ENCODE measurements at places on chromosomes 11 and 22.

GRCh38 chr11:65571940-65572339, 398 bp upstream of the FAM89B start:
- DNase-seq = peak; percentile 32

- DNase-seq = no peak
Observed at GRCh38 chr11:115525531-115526006, 21.4 kb upstream of the CADM1 start.

DNA sequence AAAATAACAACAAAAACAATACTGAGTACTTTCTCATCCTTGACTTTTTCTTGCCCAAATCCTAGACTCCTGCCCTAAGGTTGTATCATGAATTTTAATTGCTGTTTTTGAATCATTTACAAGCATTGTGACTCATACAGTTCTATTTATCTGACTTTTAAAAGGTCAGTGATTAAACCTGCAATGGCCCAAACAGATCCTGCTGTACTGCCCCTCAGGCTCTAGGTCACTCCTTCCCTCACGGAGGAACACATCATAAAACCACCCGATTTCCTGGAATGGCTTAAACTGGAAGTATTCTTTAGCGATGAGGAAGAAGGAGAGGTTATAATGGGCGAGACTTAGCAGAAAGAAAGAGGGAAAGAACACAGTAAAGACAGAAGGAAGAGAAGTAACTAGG, 12.3 kb downstream of the ARFGAP3 start:
- no peak for DNase-seq

- no peak for DNase-seq
Observed at GRCh38 chr11:94002226-94002625, 18.9 kb upstream of the HEPHL1 start.

DNA sequence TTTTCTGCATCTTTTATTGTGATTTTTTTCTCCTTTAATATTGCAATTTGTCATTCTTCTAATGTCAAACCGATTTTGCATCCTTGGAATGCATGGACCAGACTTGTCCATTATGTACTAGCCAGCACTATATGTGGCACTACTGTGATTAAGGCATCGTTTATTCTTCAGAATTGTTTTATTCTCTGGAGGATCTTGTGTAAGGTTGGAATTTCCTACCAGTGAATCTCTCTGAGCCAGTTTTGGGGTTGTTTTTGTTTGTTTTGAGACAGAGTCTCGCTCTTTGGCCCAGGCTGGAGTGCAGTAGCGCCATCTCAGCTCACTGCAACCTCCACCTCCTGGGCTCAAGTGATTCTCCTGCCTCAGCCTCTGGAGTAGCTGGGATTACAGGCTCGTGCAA, 58.5 kb downstream of the IGLL5 start:
- no peak for DNase-seq

DNA sequence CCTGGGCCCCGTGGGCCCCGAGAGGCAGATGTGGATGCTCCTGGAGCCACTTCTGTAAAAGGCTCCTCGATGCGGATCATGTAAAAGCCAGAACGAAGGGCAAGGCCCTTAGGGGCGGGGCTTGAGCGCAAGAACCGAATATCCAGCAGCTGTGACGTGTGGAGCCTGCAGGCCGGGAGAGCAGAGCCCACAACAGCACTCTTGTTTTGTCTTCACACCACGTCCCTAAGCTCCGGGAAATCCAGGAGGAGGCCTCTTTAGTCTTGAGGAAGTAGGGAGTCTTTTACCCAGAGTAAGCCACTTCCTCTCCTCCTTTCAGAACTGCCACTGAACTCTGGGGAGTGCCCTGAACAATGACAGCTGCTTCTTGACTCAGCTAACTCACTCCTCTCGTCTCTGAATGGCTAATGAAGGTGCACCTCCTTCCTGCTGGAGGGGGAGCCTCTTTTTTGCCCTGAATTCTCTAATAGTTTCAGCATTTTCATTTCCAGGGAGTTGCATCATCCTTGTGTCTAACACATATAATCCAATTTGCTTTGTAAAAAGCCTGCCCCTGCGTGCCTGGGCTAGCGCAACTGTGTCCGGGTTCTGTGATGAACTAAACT, 12.5 kb downstream of the L3MBTL2 start:
- no peak for DNase-seq

- no peak for DNase-seq
Observed at GRCh38 chr11:125263268-125263790, 98.8 kb downstream of the PKNOX2 start.

GRCh38 chr11:100066399-100066798, 620.7 kb upstream of the ARHGAP42 start:
- DNase-seq = peak; percentile 71

DNA sequence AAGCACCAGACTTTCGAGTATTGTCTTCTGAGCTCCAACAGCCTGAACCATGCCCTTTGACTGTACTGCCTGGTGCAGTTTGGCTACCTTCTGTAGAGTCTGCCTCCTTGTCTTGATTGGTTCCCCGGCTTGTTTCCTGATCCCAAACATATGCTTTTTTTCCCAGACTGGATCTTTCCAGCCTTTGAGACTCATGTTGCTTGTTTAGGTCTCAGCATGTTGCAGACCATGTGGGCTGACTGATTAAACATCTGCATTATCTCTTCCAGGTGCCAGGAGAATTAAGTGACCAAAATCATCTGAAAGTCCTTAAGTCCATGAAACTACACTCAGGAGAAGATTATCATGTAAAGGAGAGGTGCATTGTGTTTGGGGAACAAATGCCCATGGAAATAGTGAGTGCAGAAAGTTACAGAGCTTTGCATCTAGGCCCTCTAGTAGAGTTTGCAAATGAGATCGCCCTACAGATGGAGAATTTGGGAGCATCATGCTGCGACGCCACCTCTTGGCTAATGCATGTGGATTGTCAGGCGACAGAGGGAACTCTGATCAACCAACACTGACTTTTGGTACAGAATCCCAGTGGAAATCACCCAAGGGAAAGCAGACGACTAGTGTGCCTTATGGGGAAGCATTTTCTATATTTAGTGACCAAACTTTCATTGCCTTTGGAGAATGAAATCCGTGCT, 188.8 kb downstream of the BLID start:
- no peak for DNase-seq

DNA sequence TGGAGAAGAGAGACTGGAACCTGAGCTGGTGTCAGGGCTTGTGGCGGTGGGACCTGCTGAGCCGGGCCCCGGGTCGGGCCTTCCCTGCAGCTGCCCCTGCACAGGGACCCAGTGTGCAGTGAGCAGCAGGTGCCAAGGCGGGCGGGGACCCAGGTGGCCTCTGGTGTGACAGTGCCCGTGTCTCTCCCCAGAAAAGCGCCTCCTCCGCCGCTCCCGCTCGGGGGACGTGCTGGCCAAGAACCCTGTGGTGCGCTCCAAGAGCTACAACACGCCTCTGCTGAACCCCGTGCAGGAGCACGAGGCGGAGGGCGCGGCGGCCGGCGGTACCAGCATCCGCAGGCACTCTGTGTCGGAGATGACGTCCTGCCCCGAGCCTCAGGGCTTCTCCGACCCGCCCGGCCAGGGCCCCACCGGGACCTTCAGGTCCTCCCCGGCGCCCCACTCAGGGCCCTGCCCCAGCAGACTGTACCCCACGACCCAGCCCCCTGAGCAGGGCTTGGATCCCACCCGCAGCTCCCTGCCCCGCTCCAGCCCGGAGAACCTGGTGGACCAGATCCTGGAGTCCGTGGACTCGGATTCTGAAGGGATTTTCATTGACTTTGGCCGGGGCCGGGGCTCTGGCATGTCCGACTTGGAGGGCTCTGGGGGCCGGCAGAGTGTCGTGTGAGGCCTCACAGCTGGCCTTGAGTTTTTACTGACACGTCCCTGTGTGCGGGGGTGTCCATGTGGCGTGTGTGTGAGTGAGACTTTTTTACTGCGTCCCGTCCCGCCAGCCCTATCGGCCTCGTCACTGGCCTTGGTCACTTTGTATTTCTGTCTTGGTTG, 15.6 kb upstream of the ARHGAP8 start:
- no peak for DNase-seq

DNA sequence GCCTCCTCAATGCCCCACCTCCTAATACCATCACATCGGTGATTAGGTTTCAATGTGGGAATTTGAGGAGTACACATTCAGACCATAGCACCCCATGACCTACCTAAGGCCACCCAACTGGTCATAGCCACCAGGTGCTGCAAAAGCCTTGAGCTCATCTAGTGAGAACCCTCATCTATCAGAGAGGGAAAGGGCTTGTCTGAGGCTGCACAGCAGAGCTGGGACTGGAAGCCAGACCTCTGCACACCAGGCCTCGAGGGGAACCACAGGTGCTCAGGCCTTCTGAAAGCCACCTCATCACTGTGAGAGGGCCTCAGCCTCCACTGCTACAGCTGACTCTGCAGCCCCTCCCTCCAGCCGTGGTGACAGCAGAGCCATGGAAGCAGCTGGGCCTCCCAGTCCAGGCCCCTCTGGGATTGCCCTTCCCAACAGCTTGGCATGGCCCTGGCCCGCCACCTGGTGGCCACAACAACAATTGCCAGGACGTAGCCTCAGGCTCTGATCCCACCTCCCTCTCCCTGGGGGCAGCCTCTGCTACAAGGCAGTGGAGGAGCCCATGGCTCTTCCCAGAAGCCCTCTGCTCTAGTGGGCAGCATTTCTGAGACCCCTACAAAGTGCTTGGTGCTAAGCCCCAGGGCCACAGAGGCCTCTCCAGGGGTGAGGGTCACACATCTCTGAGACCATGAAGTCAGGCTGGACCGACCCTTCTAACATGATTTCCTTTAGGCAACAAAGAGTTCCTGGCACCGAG, 41.0 kb upstream of the PRDM11 start:
- peak; percentile 51 for DNase-seq

GRCh38 chr11:12640355-12640754, 33.9 kb upstream of the TEAD1 start:
- DNase-seq = no peak

DNA sequence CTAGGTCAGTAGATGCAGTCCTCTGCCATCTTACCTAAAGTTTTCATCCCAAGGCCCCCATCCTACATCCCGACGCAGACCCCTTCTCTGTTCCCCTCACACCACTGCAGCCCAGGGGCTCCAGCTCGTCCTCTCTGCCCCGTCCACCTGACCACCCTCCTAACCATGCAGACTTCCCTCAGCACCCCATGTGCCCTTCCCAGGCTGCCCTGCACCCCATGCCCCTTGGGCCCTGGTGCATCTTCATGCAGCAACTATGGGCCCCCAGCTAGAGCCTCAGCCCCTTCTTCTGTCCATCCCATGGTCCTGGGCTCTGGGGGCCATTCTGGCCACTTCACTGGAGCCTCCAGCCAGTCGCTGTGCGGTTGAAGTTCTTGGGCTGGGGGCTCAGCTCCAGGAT, 2.9 kb downstream of the PRR33 start:
- no peak for DNase-seq

DNA sequence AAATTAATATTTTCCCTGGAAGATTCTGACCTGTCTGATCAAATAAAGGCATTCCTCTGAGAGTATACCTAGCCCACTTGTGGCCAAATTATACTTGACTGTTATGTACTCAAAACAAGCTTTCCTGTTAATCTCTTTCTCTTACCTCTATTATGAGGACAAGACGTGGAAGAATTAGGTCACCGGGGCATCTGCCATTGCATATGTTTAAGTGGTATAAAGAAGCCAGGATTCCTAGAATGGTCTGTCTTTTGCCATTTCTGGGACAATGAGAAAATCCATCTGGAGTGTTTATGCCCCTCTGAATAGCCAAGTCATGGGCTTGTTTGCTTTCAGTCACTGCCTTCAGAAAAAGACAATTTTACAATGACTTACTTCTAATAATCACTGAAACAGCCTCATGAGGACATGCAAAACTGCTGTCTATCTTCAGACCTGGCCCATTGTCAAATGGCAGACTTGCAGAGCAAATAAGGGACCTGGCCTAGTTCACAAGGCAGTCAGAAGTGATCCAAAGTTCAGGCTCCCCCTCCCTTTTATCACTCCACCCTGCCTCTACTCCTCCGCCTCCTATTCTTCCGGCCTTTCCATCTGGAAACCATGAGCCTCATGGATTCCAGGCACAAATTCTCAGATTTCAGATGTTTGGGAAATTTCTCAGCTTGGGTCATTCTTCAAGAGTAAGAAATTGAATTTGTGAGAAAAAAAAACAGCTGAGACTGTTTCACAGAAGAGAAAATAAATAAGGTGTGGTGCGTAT, 128.1 kb upstream of the LDLRAD3 start:
- DNase-seq = no peak

DNA sequence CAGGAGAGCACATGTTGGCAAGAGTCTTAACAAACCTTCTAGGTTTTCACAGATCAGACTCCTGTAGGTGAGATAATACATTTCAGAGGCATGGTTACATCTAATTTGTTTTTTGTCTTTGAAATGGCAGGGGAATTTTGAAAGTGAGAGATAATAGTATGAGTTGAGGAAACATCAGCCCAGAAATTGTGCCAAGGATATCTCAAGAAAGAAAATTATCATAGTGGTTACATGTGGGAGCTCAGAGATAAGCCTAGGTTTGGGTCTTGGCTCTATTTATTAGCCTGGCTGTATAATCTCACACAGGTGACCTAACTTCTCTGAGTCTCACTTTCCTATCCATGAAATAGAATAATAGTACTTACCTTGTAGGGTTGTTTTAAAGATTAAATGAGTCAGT, 443 bp downstream of the BTBD18 start:
- no peak for DNase-seq

DNA sequence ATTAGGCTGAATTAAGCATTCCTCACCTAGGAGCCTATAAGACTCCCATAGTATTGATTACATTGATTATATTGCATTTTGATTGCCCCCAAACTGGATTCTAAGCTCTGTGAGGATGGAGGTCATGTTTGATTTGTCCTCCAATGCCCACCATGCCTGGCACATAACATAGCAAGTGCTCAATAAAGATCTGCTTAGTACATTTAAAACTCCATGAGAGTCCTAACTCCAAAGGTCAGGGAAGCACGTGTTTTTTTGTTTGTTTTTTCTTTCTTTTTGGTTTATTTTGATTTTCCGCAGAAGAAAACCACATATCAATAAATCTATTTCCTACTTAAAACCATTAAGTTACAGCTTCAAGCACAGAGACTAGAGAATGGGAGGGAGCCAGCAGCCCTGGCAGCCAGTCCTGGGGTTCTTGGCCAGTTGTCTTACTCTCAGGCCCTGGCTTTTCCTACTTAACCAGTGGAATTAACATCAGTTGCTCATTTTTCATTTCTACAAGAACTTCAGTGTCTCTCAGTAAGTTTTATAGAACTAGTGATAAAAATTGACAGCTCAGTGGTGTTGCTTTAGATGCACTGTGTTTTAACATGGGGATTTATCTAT, 429.9 kb upstream of the CCDC90B start:
- no peak for DNase-seq

- no peak for DNase-seq
Observed at GRCh38 chr11:80255021-80255420, 814.2 kb upstream of the TENM4 start.

- no peak for DNase-seq
Observed at GRCh38 chr11:11567936-11568650, 53.7 kb downstream of the GALNT18 start.

- DNase-seq = no peak
Observed at GRCh38 chr11:104934594-104934993, 33.8 kb downstream of the CASP4 start.

DNA sequence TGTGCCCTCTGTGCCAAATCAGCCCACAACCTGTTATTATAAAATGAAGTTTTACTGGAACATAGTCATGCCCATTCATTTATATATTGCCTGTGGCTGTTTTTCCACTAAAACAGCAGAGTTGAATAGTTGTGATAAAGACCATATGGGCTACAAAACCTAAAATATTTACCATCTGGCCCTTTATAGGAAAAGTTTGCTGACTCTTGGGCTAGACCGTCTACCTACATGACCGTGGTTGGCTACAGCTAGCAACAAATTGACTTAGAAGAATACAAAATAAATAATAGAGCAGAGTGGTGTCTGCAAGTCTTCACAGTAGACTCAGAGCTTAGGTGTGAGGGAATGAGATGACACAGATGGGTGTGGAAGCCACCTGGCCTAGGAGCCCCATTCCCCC, 11.2 kb upstream of the IL18BP start:
- no peak for DNase-seq

Data from DMS 273 treated with DMSO at 0.1 percent for 48 hours (cell line).